ENCODE measurements at places on chromosomes 5 and 9. TPM values are rescaled to one million over a fixed set of nuclear protein-coding genes. Genes with fewer than 3 reads are reported as not detected.

DNA sequence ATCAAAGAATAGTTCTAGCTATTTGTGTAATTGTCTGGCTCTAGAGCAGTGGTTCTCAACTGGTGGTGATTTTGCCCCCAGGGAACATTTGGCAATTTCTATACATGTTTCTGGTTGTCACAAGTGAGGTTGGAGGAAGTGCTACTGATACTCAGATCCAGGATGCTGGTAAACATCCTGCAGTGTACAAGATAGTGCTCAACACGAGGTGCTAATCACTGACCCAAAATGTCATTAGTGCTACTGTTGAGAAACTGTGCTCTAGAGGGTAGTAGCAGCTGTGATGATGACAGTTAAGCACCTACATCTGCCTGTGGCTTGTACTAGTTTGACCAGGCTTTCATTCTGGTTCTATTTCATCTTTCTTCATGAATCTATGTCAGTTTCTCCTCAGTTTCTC, 22.1 kb downstream of the LRRC19 start:
- no peak overlapping the region for H3K27ac ChIP-seq
- DNase-seq = no peak
- no peaks in the 10 kb centered on the region for H3K27me3 ChIP-seq
- H3K4me1 ChIP-seq = no peaks in the 10 kb centered on the region
- H3K4me3 ChIP-seq = no peak overlapping the region
- H3K36me3 ChIP-seq = peaks cover 6% of the 10 kb centered on the region

The INSL4 gene
- total RNA-seq = not detected

GRCh38 chr5:123261752-123262151, 161.5 kb downstream of the CEP120 start:
- peaks cover 8% of the 10 kb centered on the region for H3K4me1 ChIP-seq
- peak overlapping the region; percentile 74 for H3K27ac ChIP-seq
- H3K4me3 ChIP-seq = no peak overlapping the region
- no peaks in the 10 kb centered on the region for H3K36me3 ChIP-seq

DNA sequence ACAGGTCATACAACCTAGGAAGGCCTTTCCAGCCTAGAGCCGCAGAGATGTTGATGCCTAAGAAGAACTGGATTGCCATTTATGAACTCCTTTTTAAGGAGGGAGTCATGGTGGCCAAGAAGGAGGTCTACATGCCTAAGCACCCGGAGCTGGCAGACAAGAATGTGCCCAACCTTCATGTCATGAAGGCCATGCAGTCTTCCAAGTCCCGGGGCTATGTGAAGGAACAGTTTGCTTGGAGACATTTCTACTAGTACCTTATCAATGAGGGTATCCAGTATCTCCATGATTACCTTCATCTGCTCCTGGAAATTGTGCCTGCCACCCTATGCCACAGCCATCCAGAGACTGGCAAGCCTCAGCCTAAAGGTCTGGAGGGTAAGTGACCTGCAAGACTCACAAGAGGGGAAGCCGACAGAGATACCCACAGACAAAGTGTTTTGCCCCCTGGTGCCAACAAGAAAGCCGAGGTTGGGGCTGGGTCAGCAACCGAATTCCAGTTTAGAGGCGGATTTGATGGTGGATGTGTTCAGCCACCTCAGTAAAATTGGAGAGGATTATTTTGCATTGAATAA, 11.2 kb upstream of the CDKN2AIPNL start:
- H3K27me3 ChIP-seq = no peaks in the 10 kb centered on the region
- no peak for DNase-seq
- no peaks in the 10 kb centered on the region for H3K36me3 ChIP-seq
- H3K4me3 ChIP-seq = no peak overlapping the region
- no peak overlapping the region for H3K27ac ChIP-seq

GRCh38 chr9:72864327-72864726, 88.5 kb downstream of the ALDH1A1 start:
- no peaks in the 10 kb centered on the region for H3K36me3 ChIP-seq
- H3K27me3 ChIP-seq = no peaks in the 10 kb centered on the region
- no peak overlapping the region for H3K27ac ChIP-seq
- no peak for DNase-seq
- no peak overlapping the region for H3K4me3 ChIP-seq

GRCh38 chr5:159559337-159559736, 229.1 kb upstream of the IL12B start:
- no peaks in the 10 kb centered on the region for H3K36me3 ChIP-seq
- H3K27me3 ChIP-seq = no peaks in the 10 kb centered on the region
- DNase-seq = no peak
- no peak overlapping the region for H3K4me3 ChIP-seq
- no peak overlapping the region for H3K27ac ChIP-seq

DNA sequence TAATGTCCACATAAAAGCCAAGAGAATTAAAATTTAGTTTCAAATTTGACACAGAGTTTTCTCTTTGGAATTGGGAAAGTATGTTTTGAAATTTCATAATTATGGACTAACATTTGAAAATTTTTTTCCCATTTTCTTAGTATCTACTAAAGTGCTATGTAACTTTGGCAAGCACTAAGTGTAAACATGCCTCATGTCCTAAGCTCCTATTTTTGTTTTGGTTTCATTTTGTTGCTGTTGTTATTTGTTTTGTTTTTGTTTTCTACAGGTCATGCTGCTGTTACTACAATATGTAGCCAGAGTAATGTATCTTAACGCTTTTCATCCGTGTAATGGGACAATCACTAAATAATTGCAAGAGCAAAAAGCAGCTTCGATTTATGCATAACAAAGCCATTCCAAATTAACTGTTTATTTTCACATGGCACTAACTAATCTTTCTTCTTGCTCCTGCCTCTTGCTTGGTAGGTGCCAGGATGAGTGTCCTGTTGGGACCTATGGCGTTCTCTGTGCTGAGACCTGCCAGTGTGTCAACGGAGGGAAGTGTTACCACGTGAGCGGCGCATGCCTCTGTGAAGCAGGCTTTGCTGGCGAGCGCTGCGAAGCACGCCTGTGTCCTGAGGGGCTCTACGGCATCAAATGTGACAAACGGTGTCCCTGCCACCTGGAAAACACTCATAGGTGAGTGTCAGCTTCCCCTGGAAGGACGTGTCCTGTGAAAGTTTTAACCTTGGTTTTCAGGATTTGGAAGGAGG, 107.3 kb upstream of the PRRC1 start:
- no peak for DNase-seq
- H3K27ac ChIP-seq = no peak overlapping the region
- no peaks in the 10 kb centered on the region for H3K36me3 ChIP-seq
- no peaks in the 10 kb centered on the region for H3K27me3 ChIP-seq
- no peaks in the 10 kb centered on the region for H3K4me1 ChIP-seq
- no peak overlapping the region for H3K4me3 ChIP-seq

GRCh38 chr9:136840877-136841645, 1.2 kb upstream of the AJM1 start:
- DNase-seq = no peak
- H3K4me1 ChIP-seq = peaks cover 22% of the 10 kb centered on the region
- no peak overlapping the region for H3K4me3 ChIP-seq
- H3K36me3 ChIP-seq = peaks cover 13% of the 10 kb centered on the region
- H3K27ac ChIP-seq = no peak overlapping the region
- peaks cover 22% of the 10 kb centered on the region for H3K27me3 ChIP-seq

GRCh38 chr5:19903611-19904010, 84.4 kb downstream of the CDH18 start:
- no peak overlapping the region for H3K4me3 ChIP-seq
- no peaks in the 10 kb centered on the region for H3K27me3 ChIP-seq
- DNase-seq = no peak
- no peaks in the 10 kb centered on the region for H3K4me1 ChIP-seq

The PKD2L2 gene
- not detected for total RNA-seq

DNA sequence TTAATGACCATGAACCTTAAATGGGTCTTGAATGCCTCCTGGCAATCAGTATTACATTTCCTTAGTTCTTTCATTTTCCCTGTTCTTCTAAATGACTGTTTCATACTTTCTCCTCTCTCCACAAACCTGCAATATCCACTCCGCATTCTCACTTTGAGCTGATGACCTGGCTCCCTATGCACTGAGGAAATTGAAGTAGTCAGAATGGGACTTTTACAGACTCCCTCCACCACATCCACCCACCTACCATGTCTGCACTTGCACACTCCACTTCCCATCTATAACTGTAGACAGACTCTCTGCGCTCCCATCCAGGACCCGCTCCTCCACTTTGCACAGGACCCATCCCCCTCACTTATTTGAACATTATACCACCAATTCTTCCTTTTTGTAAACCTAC, 36.2 kb upstream of the GZMA start:
- no peaks in the 10 kb centered on the region for H3K4me1 ChIP-seq
- no peaks in the 10 kb centered on the region for H3K27me3 ChIP-seq
- DNase-seq = no peak
- H3K36me3 ChIP-seq = no peaks in the 10 kb centered on the region
- no peak overlapping the region for H3K4me3 ChIP-seq

GRCh38 chr9:95409650-95410426, 92.3 kb upstream of the FANCC start:
- no peaks in the 10 kb centered on the region for H3K36me3 ChIP-seq
- no peaks in the 10 kb centered on the region for H3K4me1 ChIP-seq
- H3K27me3 ChIP-seq = no peaks in the 10 kb centered on the region
- no peak overlapping the region for H3K4me3 ChIP-seq
- H3K27ac ChIP-seq = no peak overlapping the region
- DNase-seq = no peak

- H3K27me3 ChIP-seq = no peaks in the 10 kb centered on the region
- no peak overlapping the region for H3K4me3 ChIP-seq
- no peaks in the 10 kb centered on the region for H3K36me3 ChIP-seq
- no peak overlapping the region for H3K27ac ChIP-seq
- DNase-seq = no peak
Observed at GRCh38 chr5:95662946-95663345, 16.4 kb downstream of the RFESD start.

DNA sequence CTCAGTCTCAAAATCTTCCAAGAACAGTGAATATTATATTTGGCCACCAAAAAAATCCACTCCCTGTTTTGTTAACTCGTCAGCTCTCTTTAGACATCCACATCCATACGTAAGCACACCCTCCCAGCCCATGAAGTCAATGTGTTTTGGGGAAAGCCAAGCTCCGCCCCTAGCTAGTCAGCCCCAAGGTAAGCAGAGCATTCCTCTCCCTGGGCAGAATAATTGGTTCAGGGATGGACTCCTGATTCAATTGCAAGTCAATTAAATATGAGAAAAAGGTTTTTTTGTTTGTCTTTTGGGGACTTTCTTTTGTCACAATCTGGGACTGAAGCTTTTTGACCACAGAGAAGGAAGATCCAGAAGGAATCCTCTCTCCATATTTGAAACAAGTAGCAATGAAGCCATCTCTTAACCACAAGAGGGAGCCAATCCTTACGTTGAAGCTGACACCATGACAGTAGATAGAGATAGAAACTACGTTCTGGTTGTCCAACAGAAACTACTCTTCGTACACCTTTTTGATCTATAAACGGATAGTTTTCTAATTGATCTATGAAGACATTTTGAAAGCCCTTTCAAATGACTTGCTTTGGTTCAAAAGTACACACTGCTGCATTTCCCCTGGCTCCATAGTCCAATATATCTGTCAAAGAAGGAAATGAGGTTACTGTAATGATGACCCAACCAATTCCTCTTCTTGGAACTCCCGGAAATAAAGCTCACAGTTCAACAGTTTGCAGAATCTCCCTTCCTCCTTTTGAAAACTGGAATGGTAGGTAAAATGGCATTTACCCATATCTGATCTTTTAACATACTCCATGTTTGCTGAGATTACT, 166.4 kb downstream of the TLE1 start:
- no peaks in the 10 kb centered on the region for H3K27me3 ChIP-seq
- H3K27ac ChIP-seq = no peak overlapping the region
- no peaks in the 10 kb centered on the region for H3K4me1 ChIP-seq
- DNase-seq = no peak
- H3K4me3 ChIP-seq = no peak overlapping the region

- no peaks in the 10 kb centered on the region for H3K27me3 ChIP-seq
- H3K4me3 ChIP-seq = no peak overlapping the region
- no peaks in the 10 kb centered on the region for H3K4me1 ChIP-seq
- H3K36me3 ChIP-seq = no peaks in the 10 kb centered on the region
- no peak overlapping the region for H3K27ac ChIP-seq
Observed at GRCh38 chr5:128673411-128673957, 135.4 kb upstream of the FBN2 start.

- H3K27me3 ChIP-seq = no peaks in the 10 kb centered on the region
- no peak overlapping the region for H3K27ac ChIP-seq
- no peak overlapping the region for H3K4me3 ChIP-seq
- H3K4me1 ChIP-seq = no peaks in the 10 kb centered on the region
Observed at GRCh38 chr5:16147179-16147900, 32.3 kb downstream of the MARCHF11 start.

GRCh38 chr9:127767909-127768331, 10.5 kb downstream of the SH2D3C start:
- DNase-seq = no peak
- H3K27me3 ChIP-seq = no peaks in the 10 kb centered on the region
- no peak overlapping the region for H3K27ac ChIP-seq
- no peak overlapping the region for H3K4me3 ChIP-seq
- peaks cover 3% of the 10 kb centered on the region for H3K4me1 ChIP-seq
- no peaks in the 10 kb centered on the region for H3K36me3 ChIP-seq

DNA sequence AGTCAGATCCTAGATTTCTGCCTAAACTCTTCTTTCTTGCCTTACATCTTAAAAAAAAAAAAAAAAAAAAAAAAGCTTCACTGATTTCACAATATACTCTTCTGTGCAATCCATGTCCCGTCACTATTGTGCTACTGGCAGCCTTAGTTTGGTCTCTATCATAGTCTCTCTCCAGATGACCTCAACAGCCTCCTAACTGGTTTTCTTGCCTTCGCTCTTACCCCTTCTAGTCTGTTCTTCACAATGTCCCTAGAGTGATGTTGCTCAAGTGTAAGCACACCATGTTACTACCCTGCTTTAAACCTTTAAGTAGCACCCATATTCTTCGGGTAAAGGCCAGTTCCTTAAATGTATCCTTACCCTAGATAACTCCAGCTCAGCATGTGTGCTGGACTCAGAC, 25.8 kb downstream of the CD180 start:
- no peaks in the 10 kb centered on the region for H3K36me3 ChIP-seq
- no peak overlapping the region for H3K27ac ChIP-seq
- H3K4me3 ChIP-seq = no peak overlapping the region
- peaks cover 5% of the 10 kb centered on the region for H3K4me1 ChIP-seq
- DNase-seq = no peak

DNA sequence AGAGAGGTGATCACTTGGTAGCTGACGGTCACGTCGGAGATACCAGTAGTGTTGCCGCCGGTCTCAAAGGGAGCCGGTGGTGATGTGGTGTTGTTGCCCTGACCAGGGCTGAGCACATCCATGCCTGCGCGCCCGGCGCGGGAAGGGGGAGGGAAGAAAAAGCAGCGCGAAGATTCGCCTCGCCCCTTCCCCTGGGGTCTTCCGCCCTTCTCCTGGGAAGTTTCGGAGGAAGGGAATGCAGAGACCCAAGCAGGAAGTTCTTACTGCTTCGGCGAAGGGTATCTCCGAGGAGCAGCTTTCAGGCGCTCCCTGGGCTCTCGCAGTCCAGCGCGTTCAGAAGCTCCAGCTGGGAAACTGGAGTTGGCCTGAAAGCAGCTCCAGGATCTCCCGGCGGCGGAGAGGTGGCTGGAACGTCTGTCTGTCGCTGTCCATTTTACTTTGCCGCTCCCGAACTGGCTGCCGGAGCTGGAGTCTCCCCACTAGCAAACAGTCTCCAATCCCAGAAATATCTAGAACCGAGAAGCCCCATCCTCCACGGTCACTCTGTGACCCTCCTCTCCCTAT, 565 bp downstream of the HTR1A start:
- no peaks in the 10 kb centered on the region for H3K27me3 ChIP-seq
- no peaks in the 10 kb centered on the region for H3K4me1 ChIP-seq
- H3K27ac ChIP-seq = no peak overlapping the region
- DNase-seq = no peak

The SOX30 gene
- total RNA-seq = not detected

GRCh38 chr9:129412814-129413536, 207.9 kb downstream of the C9orf50 start:
- H3K27me3 ChIP-seq = no peaks in the 10 kb centered on the region
- DNase-seq = peak; percentile 92
- peaks cover 28% of the 10 kb centered on the region for H3K4me1 ChIP-seq
- H3K4me3 ChIP-seq = peak overlapping the region; percentile 82
- peak overlapping the region; percentile 100 for H3K27ac ChIP-seq
- H3K36me3 ChIP-seq = no peaks in the 10 kb centered on the region

The EIF4E1B gene
- not detected for total RNA-seq

The CNTFR gene
- total RNA-seq = 4.7 TPM
